ENCODE measurements at places on chromosomes 5 and 9. TPM values are rescaled to one million over a fixed set of nuclear protein-coding genes. Genes with fewer than 3 reads are reported as not detected.

The BTNL8 gene
- not detected for total RNA-seq

The GAPT gene
- not detected for total RNA-seq

DNA sequence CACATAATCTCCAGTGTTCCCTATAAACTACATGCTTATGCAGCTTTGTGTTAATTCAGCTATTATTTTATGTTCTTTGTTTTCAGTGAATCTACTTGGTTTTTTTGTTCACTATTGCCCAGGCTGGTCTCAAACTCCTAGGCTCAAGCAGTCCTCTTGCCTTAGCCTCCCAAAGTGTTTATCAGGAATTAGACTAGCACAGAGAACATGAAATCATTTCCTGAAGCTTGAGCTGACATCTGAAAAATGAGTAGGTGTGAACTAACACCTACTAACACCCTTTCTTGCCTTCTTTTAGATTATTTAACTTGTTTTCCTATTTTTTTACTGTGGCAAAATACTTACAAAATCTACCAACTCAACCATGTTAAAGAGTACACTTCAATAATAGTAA lies 25.0 kb downstream of the CENPP start:
- no peak overlapping the region for H3K4me3 ChIP-seq
- DNase-seq: no peak
- no peak overlapping the region for H3K27ac ChIP-seq
- no peaks in the 10 kb centered on the region for H3K27me3 ChIP-seq
- peaks cover 2% of the 10 kb centered on the region for H3K4me1 ChIP-seq
- peaks cover 45% of the 10 kb centered on the region for H3K36me3 ChIP-seq

- H3K36me3 ChIP-seq: no peaks in the 10 kb centered on the region
- H3K27me3 ChIP-seq: peaks cover 5% of the 10 kb centered on the region
- no peak overlapping the region for H3K27ac ChIP-seq
- no peak for DNase-seq
Measured at GRCh38 chr9:107059220-107059619, 196.3 kb downstream of the ZNF462 start.

The PRLR gene
- total RNA-seq: not detected

DNA sequence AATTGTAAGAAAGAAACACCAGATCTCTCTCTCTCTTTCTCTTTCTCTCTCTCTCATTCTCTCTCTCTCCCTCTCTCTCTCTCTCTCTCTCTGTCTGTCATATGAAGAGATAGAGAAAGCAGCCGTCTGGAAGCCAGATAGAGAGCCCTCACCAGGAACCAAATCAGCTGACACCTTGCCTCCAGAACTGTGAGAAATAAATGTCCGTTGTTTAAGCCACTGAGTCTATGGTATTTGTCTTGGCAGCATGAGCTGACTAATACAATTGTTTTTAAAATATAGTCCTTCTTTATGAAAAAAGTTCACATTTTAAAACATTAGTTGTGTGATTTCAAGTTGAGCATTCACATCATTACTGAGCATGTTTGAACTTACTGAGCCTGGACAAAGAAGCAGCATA lies 275.6 kb downstream of the CETN3 start:
- H3K4me3 ChIP-seq: no peak overlapping the region
- no peaks in the 10 kb centered on the region for H3K27me3 ChIP-seq
- no peaks in the 10 kb centered on the region for H3K36me3 ChIP-seq
- no peak for DNase-seq
- no peak overlapping the region for H3K27ac ChIP-seq

The UBTD2 gene
- 7.6 TPM for total RNA-seq

- peaks cover 4% of the 10 kb centered on the region for H3K27me3 ChIP-seq
- no peak overlapping the region for H3K27ac ChIP-seq
- DNase-seq: no peak
Measured at GRCh38 chr5:175107865-175108264, 336.1 kb downstream of the DRD1 start.

- H3K27me3 ChIP-seq: no peaks in the 10 kb centered on the region
- DNase-seq: no peak
- no peak overlapping the region for H3K27ac ChIP-seq
- no peak overlapping the region for H3K4me3 ChIP-seq
Measured at GRCh38 chr5:113808956-113809355, 295.5 kb downstream of the YTHDC2 start.

DNA sequence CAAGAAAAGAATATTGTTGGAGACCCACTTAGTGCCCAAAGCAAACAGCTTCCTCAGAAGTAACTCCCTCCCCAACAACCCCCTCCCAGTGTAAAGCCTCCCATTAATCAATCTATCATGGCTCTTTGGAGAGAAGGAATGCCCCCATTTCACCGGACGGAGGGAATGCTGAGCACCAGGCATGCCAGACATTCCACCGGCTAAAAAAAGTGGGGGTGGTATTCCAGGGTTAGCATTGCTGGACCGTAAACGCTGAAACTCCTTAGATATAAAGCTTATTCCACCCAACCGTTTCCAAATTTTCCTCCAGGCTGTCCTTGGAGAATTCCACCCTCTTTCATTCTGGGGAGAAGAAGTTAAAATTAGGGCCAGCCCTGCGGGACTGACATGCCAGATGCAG lies 363 bp upstream of the MAMDC2 start:
- peaks cover 44% of the 10 kb centered on the region for H3K27me3 ChIP-seq
- peaks cover 10% of the 10 kb centered on the region for H3K4me1 ChIP-seq
- H3K36me3 ChIP-seq: peaks cover under 1% of the 10 kb centered on the region
- no peak overlapping the region for H3K27ac ChIP-seq
- no peak for DNase-seq

- H3K4me1 ChIP-seq: peaks cover 10% of the 10 kb centered on the region
- H3K27ac ChIP-seq: no peak overlapping the region
- H3K36me3 ChIP-seq: peaks cover 8% of the 10 kb centered on the region
- DNase-seq: no peak
Measured at GRCh38 chr9:123261006-123261677, 7.2 kb downstream of the STRBP start.

The KIF4B gene
- not detected for total RNA-seq

GRCh38 chr5:74641735-74642542 lies 1.4 kb upstream of the ENC1 start:
- H3K36me3 ChIP-seq: no peaks in the 10 kb centered on the region
- no peak overlapping the region for H3K27ac ChIP-seq
- H3K4me3 ChIP-seq: peak overlapping the region; percentile 90
- peak; percentile 40 for DNase-seq
- peaks cover 62% of the 10 kb centered on the region for H3K27me3 ChIP-seq

DNA sequence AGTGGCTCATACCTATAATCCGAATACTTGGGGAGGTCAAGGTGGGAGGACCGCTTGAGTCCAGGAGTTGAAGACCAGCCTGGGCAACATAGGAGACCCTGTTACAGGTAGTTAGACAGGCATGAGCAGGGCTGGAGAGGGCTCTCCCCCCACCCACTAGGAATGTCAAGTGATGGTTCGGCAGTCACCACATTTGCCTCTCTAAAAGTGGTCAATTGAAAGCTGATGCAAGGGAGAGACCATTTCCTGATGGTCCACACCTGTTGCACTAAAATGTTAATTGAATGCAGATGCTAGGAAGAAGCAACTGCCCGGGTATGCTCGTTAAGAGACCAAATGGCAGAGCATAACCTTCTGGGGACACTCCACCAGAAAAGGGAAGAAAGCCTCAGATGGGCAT lies 82.7 kb downstream of the SFXN1 start:
- H3K4me1 ChIP-seq: peaks cover 6% of the 10 kb centered on the region
- H3K4me3 ChIP-seq: no peak overlapping the region
- no peaks in the 10 kb centered on the region for H3K36me3 ChIP-seq
- no peak for DNase-seq
- H3K27me3 ChIP-seq: peaks cover 21% of the 10 kb centered on the region
- no peak overlapping the region for H3K27ac ChIP-seq

DNA sequence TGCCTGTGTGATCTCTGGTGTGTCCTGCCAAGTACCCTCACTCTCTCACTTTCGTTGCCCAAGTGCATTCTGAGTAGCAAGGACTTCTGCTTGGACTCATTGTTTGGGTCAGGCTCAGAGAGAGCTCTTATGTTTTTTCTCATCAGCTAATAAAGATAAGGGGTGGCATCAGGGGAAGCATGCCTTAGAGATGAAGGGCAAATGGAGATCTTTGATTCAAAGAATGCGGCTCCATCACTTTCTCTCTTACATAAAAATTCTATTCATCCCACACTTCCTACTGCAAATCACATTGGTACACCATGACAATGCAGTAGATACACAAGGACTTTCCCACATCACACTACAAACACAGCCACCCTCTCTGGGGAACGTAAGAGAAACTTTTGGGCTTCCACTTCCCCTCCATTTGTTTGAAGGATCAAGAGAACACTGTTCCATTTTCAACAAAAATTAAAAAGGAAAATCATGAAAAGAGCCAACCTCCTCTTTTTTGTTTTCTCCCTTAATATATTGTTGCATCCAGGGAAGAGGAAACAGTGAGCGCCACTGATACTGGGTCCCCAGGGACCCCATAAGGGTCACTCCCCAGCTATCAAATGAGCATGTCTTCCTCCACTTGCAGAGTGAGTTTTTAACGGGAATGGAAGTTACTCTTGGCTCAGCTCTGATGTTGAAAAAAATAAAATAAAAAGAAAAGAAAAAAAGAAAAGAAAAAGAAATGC lies 73.0 kb downstream of the ZNF366 start:
- no peaks in the 10 kb centered on the region for H3K4me1 ChIP-seq
- H3K4me3 ChIP-seq: no peak overlapping the region
- H3K36me3 ChIP-seq: no peaks in the 10 kb centered on the region
- no peak overlapping the region for H3K27ac ChIP-seq
- H3K27me3 ChIP-seq: peaks cover 4% of the 10 kb centered on the region

DNA sequence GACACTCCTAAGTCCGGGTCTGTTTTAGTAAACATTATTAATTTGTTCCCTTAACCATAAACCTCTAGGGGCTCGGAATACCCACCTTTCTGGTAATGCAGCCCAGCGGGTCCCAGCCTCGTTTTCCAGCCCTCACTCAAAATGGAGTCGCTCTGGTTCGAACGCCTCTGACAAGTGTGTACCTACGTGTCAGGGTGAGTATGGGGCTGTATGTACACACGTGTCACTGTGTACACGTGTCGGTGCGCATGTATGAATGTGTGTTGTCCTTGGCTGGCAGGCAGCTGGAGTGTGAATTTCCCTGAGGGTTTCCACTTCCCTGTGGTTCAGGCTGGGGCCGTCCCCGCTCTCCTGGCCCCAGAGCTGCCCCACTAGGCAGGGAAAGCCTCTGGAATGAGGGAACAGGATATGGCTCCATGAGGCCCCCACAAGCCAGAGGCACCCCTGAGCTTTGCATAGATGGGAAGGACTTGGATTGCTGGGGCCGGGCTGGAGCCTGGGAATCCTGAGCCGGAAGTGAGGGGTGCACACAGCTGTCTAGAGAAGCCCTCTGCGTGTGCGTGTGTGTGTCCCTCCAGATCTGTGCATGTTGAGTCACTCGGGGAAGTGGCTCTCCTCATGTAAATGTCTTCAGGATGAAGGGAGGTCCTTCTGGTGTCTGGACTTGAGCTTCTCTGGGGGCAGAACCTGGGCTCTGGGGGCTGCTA lies 160.8 kb upstream of the IER5L start:
- no peak for DNase-seq
- H3K4me1 ChIP-seq: peaks cover 16% of the 10 kb centered on the region
- no peak overlapping the region for H3K4me3 ChIP-seq
- no peak overlapping the region for H3K27ac ChIP-seq

The TLE1 gene
- total RNA-seq: 0.91 TPM

The TSLP gene
- total RNA-seq: 0.58 TPM

The FAM221B gene
- total RNA-seq: not detected

GRCh38 chr5:95861221-95861863 lies 38.8 kb upstream of the GLRX start:
- DNase-seq: no peak
- H3K27me3 ChIP-seq: peaks cover 2% of the 10 kb centered on the region
- no peaks in the 10 kb centered on the region for H3K36me3 ChIP-seq
- no peak overlapping the region for H3K27ac ChIP-seq

DNA sequence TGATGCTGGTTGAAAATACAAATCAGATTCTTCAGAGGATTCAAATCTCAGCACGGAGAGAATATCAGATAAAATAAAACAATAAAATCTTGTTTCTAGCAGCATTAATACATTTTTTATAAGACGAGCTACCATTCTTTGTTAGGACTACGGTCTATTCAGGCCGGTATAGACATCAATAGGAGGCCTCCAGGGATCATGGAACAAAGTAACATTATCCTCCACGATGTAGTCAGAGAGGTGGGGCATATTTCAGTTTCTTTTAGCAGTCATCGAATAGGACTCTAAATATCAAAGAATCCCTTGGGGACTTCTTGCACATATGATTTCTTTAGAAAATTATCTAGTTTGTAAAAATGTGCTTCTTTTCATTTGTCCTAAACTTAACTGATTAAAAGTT lies 225.9 kb upstream of the HAPLN1 start:
- H3K4me1 ChIP-seq: no peaks in the 10 kb centered on the region
- H3K27ac ChIP-seq: no peak overlapping the region
- DNase-seq: no peak
- H3K27me3 ChIP-seq: no peaks in the 10 kb centered on the region

DNA sequence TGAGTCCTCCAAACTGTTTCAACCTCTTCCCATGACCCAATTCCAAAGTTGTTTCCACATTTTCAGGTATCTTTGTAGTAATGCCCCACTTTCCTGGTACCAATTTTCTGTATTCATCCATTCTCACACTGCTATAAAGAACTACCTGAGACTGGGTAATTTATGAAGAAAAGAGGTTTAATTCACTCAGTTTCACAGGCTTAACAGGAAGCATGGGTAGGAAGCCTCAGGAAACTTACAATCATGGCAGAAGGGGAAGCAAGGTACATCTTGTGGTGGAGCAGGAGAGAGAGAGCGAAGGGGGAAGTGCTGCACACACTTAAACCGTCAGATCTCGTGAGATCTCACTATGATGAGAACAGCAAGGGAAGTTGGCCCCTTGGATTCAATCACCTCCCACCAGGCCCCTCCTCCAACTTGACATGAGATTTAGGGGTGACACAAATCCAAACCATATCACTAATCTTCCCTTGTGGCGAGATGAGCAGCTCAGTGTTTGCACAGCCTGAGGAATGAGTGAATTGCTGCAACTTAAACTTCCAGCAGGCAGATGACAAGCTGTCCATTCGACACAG lies 42.9 kb downstream of the TRIP13 start:
- no peak for DNase-seq
- no peak overlapping the region for H3K4me3 ChIP-seq
- no peaks in the 10 kb centered on the region for H3K27me3 ChIP-seq
- no peaks in the 10 kb centered on the region for H3K36me3 ChIP-seq
- no peak overlapping the region for H3K27ac ChIP-seq
- peaks cover 12% of the 10 kb centered on the region for H3K4me1 ChIP-seq

GRCh38 chr5:77356740-77357139 lies 135.4 kb downstream of the WDR41 start:
- H3K4me1 ChIP-seq: peaks cover 9% of the 10 kb centered on the region
- H3K27ac ChIP-seq: no peak overlapping the region
- no peak for DNase-seq
- no peaks in the 10 kb centered on the region for H3K36me3 ChIP-seq

The IFNB1 gene
- total RNA-seq: 0.37 TPM
